ENCODE measurements at places on chromosomes 3 and 15.

DNA sequence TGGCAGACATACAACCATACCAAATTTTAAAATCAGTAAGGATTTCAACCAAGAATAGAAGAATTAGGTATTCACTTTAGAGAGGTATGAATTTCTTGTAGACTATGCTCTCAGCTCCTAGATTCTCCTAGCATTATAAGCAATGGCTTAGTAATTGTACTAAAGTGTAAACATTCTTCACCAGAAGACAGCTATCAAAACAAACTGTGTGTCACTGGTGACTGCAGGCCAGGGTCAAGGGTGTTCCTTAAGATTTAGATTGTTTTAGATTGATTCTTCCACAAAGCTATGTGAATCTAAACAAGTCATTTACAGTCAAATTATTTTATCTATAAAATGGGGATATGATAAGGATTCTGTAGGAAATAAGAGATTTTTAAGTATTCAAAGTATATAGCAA is 23.1 kb upstream of the GP5 start:
- DNase-seq = no peak

GRCh38 chr3:196047391-196048030 is 34.4 kb downstream of the TFRC start:
- no peak for DNase-seq

- no peak for DNase-seq
These were observed 15.0 kb upstream of the HPS3 start for GRCh38 chr3:149114458-149114857.

- no peak for DNase-seq
These were observed 1.4 kb downstream of the KBTBD13 start for GRCh38 chr15:65077981-65078352.

DNA sequence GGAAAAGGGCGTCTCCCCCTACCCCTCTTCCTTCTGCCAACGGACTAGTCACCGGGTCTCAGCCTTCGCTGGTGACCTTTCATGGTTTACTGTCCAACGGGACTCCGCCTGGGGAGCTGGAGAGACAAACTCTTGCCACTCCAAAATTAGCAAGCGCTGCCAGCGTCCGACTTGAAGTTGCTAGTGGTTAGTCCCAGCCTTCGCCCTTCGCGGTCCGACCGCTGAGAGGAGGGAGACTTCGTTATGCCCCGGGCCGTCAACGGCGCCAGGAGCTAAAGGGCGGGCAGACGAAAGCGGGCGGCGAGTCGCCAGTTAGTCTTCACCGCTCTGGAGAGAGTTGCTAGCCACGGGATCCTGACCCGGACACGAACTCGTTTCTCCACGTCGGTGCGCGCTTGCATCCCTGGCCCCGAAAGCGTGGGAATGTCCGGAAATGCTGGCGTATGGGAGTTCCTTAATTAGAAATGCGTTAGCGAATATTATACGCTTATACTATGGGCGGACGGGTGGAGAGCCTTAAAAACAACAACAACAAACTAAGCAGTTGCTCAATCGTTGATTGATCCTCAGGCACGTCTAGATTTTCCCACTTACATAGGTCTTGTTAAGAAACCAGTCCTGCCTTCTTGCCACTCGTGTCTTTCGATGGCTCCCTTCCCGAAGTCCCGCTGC is 716 bp downstream of the SMC4 start:
- DNase-seq = peak; percentile 30

- no peak for DNase-seq
These were observed 43.0 kb upstream of the KY start for GRCh38 chr3:134693804-134694203.

DNA sequence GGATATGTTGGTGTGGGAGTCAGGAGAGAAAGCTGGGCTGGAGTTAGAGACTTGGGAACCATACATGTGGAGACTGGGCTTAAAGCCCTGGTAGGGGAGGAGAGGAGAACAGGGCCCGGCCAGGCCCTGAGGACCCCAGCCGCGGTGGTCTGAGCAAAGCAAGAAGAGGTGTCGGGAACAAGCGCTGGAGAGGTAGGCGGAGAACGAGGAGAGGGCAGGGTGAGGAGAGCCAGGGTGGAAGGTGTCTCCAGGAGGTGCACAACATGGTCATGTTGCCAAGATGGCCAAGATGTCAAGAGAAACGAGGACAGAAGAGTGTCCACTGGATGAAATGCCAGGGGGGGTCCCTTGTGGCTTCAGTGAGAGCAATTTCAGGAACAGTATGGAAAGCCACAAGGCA is 5.5 kb downstream of the CHAC1 start:
- no peak for DNase-seq

- DNase-seq = no peak
These were observed 684 bp downstream of the CAPN3 start for GRCh38 chr15:42359985-42360384.

DNA sequence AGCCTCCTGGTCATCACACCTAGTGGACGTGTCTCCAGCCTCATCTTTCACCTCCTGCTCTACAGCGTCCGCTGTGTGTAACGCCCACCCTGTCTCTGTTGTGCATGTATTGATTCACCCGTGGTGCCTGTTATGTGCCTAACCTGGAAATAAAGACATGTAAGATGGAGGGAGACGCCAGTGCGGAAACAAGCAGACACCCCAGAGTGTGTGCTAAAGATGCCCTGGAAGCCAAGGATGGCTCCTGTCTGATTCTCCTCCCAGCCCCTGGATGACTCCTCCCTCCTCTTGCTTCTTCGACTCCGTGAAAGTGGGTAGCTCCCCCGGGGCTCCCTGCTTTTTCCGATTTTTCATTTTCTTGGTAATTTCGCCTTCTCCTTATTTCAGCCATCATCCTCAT is 241.8 kb downstream of the ADAMTS17 start:
- DNase-seq = no peak

DNA sequence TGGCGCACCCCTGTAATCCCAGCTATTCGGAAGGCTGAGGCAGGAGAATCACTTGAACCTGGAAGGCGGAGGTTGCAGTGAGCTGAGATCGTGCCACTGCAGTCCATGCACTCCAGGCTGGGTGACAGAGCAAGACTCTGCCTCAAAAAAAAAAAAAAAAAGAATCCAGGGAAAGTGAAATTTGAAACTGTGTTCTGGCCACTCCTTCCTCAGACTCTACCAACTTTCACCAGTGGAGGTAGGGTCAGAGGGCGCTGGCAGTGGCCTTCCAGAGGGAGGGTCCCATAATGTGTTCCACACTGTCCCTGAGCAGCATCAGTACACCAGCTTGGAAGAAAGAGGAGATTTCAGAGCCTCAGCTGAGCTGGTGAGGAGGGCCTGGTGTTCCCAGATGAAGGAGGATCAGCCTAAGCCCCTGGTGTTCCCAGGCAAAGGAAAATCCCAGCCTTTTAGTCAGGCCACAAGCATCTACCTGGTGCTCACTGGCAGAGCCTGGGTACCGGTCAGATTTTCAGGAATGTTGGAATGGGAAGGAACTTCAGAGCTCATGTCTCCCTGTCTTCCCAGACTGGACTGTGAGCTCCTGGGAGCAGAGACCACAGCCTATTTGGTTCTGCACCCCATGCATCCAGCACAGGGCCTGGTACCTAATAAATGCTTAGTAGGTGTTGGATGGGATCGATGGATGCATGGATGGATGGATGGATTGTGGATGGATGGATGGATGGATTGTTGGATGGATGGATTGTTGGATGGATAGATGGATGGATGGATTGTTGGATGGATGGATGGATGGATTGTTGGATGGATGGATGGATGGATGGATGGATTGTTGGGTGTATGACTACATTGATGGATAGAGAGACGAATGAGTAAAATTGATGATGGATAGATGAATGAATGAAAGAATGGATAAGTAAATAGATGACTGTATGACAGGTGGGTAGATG is 117.9 kb downstream of the CORO2B start:
- DNase-seq = no peak

GRCh38 chr3:16607718-16608117 is 2.5 kb upstream of the DAZL start:
- no peak for DNase-seq

GRCh38 chr3:24492971-24493551 is 1.6 kb downstream of the THRB start:
- no peak for DNase-seq

DNA sequence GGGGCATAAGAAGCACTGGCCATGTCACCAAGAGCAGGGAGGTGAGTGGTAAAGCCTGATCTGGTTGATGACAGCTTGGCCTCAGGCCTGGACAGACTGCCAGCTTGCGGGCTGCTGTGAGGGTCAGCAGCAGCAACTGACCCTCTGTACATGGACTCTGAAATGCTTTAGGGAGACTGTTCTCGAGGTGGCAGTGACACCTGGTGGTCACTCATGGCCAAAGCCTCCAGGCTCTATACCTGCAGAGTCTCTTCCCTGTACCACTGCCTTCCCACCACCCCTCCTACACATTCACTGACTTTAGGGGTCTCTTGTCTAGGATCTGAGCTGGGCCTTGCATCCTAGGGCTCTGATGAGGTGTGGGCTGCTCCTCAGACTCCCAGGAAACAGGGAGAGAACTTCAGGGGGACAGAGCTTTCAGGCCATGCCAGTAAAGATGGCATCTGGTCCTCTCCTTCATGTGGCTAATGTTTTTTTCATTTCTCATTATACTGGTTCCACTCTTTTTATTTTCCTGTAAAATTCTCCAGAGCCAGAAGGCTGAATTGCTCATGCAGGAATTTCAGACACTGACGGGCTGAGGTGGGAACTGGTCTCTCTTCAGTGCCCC is 17.2 kb upstream of the TIMP4 start:
- peak; percentile 66 for DNase-seq

DNA sequence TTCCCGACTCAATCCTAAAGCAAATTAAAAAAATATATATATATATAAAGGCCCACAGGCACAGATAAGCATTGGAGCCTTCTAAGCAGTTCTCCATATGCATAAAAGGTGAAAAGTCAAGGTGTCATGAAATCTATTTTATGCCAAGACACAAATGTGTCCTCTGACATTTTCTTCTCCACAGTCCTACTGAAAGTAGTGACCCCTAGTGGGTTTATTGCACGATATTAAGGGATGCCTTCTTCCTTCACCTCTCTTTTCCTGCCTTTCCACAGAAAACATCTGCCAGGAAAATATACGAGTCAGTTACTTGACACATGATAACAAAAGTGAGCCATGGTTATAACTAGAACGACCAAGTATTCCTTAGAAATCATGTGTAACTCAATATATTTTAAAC is 303.2 kb downstream of the TIGIT start:
- DNase-seq = no peak

GRCh38 chr15:46344115-46344724 is 709.4 kb downstream of the SQOR start:
- no peak for DNase-seq

GRCh38 chr15:45469441-45469840 is 53.1 kb downstream of the SLC30A4 start:
- no peak for DNase-seq

DNA sequence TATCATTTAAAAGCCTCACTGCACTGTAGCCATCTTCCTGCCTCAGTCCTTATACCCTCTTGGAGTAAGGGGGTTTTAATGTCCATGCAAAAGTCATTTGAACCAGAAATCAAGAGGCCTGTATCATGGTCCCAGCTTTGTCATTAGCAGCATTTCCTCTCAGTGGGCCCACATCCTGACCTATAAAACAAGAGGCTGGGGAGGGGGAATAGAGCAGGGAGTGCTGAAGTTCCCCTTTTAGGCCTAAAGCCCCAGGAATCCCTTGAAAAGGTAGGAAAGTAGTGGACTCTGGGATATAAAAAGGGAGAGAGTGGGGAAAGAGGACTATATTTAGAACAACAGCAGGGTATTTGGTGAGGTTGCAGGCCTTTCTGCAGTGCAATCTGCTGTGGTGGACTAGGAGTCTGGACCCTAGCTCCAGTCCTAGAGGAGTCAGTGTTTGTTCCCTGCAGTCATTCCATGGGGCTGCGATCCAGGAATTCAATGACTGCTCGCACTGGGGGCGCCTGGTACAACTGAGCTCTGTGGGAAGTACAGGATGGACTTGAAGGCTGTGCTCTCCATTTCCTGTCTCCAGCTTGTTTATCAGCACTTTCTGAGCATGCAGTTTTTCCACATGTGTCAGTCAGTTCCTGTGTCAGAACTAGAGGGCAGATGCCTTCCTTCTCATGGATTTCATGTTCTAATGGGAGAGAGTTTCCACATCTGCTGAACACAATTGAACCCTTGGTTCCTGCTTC is 46.8 kb downstream of the PDHB start:
- no peak for DNase-seq
